ENCODE measurements at places on chromosomes 11 and 22.

- no peak for DNase-seq
Observed at GRCh38 chr11:67680696-67681470, 6.5 kb upstream of the ALDH3B2 start.

- no peak for DNase-seq
Observed at GRCh38 chr11:62896049-62896448, 15.4 kb downstream of the SLC3A2 start.

- DNase-seq: no peak
Observed at GRCh38 chr11:28713850-28714249, 605.7 kb downstream of the METTL15 start.

- DNase-seq: no peak
Observed at GRCh38 chr11:69013009-69013951, at the start of gene MRGPRF. MRGPRF (minus strand) TSS chr11:69013246; CDS start chr11:69009901, 3,345 bp downstream.

DNA sequence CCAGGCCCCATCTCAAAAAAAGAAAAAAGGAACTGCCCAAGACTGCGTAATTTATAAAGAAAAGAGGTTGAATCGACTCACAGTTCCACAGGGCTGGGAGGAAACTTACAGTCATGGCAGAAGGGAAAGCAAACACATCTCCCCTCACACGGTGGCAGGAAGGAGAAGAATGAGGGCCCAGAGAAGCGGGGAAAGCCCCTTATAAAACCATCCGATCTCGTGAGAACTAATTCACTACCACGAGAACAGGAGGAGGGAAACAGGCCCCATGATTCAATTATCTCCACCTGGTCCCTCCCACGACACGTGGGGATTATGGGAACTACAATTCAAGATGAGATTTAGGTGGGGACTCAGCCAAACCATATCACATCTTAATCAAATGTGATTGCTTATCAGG lies 82.2 kb downstream of the BUD13 start:
- DNase-seq: no peak
